ENCODE measurements at places on chromosomes 11 and 22. TPM values are rescaled to one million over a fixed set of nuclear protein-coding genes. Genes with fewer than 3 reads are reported as not detected.

KCNJ11 gene
- total RNA-seq: 28.2 TPM

KCNJ4 gene
- not detected for total RNA-seq

KCNJ1 gene
- not detected for total RNA-seq

SIK3 gene
- total RNA-seq: 21.4 TPM

LUZP2 gene
- total RNA-seq: 2.1 TPM
